AG08396 (cell line): ENCODE measurements at places on chromosomes 6 and 20.

GRCh38 chr6:36623547-36624459 lies 29.6 kb downstream of the SRSF3 start:
- DNase-seq = peak; percentile 80

- DNase-seq = no peak
Observed at GRCh38 chr6:144266091-144266649, 19.0 kb upstream of the UTRN start.

DNA sequence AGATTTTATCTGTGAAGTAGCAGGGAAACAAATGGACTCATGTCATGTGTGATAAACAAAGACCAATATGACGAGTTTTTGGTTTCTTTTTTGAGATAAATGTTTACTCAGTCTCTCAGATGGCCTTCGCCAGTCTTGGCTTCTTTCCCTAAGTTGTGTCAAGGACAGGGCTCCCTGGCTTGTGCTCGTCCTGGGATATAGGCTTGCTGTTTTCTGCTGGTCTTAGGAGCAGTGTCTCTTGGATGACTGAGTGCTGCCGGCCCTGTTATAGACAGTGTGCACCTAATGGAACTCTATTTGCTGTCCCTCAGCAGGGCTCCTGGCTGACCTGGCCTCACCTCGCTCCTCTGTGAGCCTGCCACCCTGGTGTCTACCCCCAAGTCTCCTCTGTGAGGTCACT lies 324.1 kb upstream of the SYNCRIP start:
- no peak for DNase-seq

DNA sequence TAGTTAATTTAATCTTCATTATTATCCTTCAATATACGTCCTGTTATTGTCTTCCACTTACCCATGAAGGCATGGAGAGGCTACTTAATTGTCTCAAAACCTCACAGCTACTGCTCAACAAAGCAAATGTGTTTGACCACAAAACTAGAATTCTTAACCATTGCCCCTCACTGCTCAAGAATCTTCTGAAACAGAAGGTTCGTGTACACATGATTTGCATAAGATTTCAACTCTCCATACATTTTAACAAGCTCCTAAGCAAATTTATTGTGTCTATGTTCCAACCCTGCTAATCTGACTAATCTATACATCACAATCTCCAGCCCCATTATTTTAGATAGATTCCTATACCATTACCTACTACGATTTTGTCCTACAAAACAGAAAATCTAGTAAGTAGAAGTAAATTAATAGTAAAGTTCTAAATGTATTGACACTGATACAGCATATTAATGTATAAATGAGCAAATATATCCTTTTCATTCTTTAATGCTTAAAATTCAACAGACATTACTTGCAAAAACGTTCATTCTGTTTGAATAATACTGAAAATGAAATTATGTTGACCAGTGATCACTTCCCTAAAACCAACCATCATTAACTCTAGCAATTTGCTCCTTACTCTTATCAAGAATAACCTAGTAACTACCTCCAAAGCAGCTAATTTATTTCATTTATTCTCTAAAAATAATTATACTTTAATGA lies 89.7 kb upstream of the RNF217 start:
- DNase-seq = no peak

- DNase-seq = no peak
Observed at GRCh38 chr6:33061987-33062386, 11.5 kb downstream of the HLA-DPA1 start.

GRCh38 chr6:3088446-3088845 lies 20.2 kb downstream of the RIPK1 start:
- no peak for DNase-seq

DNA sequence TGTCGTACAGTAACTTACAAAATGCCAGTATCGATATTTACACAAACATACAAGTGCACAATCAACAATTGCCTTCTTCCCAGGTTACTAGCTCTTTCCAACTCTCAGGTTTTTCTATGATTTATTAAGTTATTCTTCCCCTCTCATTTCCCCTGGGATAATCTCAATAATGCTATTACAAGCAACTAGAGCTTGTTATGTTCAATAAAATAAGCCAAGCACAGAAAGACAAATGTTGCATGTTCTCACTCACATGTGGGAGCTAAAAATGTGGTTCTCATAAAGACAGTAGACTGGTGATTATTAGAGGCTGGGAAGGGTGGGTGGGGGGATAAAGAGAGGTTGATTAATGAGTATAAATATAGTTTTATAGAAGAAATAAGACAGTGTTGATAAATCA lies 577.1 kb downstream of the HACE1 start:
- no peak for DNase-seq
